GM04504 (cell line): ENCODE measurements at places on chromosomes 3 and 15.
A peak's percentile ranks its signal among the peaks of the same experiment; 100 is the strongest.

DNA sequence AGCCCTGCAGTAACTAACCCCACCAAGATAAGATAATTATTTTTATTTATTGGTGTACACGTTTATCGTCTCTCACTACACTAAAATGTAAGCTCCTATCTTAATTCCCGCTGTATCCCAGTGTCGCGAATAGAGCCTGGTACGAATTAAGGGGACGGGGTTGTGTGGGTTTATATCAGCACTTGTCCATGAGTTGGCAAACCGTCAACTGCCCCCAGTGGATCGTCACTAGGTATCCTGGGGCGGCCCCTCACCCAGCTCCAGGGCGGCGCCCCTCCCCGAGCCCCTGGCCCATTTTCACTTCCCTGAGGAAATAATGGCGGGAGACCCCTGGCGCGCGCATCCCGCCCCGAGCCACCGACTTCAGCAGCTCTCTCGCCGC is 465 bp downstream of the RUVBL1 start:
- no peak for DNase-seq

- no peak for DNase-seq
Observed at GRCh38 chr3:148073721-148074456, 623.8 kb upstream of the AGTR1 start.

- DNase-seq = no peak
Observed at GRCh38 chr3:156518726-156519125, 36.2 kb downstream of the SSR3 start.

- DNase-seq = no peak
Observed at GRCh38 chr3:140247775-140248174, 312.8 kb downstream of the CLSTN2 start.

GRCh38 chr3:20539666-20540065 is 353.7 kb upstream of the SGO1 start:
- no peak for DNase-seq

DNA sequence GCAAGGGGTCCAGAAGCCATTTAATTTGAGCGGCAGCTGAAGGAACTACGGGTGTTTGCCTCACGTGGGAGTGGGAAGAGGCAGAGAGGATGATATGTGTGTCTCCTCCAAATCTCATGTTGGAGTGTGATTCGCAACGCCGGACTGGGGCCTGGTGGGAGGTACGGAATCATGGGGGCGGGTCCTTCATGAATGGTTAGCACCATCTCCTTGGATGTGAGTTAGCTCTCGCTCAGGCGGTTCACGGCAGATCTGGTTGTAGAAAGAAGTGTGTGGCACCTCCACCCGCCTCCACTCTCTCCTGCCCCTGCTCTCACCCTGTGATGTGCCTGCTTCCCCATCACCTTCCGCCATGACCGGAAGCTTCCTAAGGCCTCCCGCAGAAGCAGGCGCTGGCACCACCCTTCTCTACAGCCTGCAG is 25.4 kb downstream of the XXYLT1 start:
- DNase-seq = no peak

GRCh38 chr15:30065025-30065801 is 17.5 kb upstream of the GOLGA8J start:
- DNase-seq = peak; percentile 54

GRCh38 chr3:44954304-44954703 is 21.7 kb downstream of the ZDHHC3 start:
- no peak for DNase-seq
